Activated CD4-positive, alpha-beta T cell treated with anti-CD3 and anti-CD28 coated beads for 24 hours (primary cell): ENCODE measurements at places on chromosomes 6 and 20.

- DNase-seq = no peak
Measured at GRCh38 chr6:36328600-36328999, 8.1 kb downstream of the BNIP5 start.

DNA sequence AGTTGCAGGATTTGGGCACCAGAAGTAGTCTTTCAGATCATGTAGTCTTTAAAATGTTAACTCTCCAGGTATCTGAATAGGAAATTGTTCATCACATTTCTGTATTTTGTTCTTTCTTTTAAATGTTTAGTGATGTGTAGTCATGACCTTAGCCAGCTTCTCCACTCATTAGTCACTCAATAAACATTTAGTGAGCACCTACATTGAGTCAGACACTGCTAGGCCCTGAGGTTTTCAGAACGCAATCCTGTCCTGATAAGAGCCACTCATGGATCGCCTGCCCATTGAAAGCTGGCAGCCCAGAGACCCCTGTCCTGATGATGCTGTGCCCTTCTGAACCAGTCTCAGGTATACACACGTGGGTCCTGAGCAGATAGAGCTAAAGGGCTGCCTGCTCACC is 163.4 kb upstream of the HEY2 start:
- DNase-seq = no peak

DNA sequence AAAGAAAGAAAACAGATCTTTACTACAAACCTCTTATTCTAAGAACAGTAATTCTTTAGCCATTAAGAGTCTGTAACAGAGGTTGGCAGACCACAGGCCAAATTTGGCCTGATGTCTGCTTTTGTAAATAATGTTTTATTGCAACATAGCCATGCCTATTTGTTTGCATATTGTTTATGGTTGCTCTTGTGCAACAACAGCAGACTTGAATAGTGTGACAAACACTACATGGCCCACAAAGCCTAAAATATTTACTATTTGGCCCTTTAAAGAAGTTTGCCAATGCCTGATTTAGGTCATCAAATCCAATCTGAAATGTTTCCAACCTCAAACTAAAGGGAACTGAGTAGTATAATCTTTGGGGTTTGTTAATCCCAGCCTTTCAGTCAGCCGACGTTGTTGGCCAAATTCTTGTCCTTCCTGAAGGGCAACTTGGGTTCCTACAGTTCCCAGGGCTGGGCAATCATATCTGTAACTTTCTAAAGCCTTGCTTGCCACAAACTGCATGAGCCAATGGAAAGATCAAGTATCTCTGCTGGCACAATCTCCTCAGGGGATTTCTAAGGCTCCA is 33.9 kb upstream of the TBC1D20 start:
- DNase-seq = no peak

- no peak for DNase-seq
Measured at GRCh38 chr6:135258970-135259369, 77.9 kb downstream of the MYB start.

DNA sequence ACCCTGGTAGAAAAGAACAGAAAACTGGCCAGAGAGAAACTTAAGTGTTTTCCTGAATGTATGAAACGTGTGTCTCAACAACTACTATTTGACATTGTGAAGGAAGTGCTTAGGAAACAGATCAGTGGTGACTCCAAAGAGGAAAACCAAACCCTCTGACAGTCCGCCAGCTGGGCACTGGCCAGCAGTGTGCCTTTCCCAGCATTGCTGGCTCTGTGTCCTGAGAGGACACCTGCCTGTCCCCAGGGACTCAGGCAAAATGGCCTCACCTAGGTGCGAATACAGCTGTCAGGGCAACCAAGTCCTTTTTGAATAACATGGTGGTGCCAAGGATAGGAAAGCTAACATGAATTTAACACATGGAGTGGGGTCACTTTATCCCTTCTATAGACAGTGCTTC is 72.5 kb downstream of the NDUFAF5 start:
- DNase-seq = no peak

DNA sequence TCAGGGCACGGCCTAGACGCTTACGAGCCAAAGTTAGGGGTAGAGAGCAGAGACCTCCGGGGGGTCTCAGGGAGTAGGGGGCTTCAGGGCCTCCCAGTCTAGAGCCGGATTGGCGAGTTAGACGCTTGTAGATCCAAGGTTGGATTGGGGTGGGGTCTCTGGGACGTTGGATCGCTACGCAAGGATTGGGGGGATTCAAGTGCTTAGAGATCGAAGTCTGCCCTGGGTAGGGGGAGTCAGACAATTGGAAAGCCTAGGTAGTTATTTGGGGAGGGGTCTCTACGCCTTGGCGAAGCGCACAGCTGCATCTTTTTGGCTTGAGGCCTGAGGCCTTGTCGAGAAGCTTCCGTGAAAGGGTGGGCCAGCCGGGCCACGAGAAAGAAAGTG is 469 bp downstream of the STX16 start:
- DNase-seq = no peak

DNA sequence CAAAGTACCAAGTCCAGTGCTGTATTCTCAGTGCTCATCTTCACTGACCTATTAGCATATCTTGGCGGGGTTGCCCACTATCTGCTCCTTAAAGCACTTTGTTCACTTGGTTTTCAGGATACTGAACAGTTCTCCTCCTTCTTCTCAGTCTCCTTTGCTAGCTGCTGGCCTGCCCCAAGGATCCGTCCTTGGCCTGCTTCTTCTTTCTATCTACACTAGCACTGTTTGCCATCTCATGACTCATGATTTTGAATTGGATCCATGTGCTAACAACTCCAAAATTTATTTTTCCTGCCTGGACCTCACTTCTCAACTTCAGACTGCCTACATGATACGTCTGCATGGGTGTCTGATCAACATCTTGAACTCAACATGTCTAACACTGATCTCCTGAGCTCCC is 15.5 kb downstream of the TPD52L1 start:
- no peak for DNase-seq

GRCh38 chr20:40634891-40635290 is 54.1 kb downstream of the MAFB start:
- DNase-seq = no peak

DNA sequence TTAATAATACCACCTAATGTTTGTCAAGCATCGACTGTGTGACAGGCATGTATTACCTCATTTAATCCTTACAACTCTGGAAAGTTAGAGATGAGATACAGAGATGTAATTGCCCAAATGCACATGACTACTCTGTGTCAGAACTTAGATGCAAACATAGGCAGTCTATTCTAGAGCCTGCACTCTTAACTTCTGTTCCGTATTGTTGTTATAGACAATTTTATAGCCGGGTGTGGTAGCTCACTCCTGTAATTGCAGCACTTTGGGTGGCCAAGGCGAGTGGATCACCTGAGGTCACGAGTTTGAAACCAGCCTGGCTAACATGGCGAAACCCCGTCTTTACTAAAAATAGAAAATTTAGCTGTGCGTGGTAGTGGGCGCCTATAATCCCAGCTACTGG is 15.0 kb downstream of the IFT52 start:
- no peak for DNase-seq

DNA sequence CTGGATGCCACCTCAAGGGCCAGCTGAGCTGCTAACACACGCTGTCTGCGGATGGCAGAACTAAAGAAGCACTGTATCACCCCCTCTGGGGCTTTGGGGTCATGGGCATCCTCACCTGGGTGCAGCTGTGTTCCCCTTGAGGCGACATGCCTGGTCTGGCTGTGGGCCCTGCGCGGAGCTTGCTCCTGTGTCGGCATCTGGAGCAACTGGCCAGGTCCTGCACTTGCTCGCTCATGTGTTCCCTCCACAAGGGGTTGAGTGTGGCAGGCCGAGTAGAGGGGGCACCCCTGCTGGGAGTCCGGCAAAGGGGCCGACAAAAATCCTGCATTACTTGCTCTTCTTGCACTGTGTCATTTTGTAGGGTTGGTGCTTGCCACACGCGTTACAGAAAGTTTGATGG is 189.0 kb downstream of the CDKAL1 start:
- DNase-seq = no peak

- no peak for DNase-seq
Measured at GRCh38 chr6:167291623-167292300, 647 bp downstream of the UNC93A start.

- DNase-seq = no peak
Measured at GRCh38 chr6:121764493-121764892, 329.0 kb downstream of the GJA1 start.

DNA sequence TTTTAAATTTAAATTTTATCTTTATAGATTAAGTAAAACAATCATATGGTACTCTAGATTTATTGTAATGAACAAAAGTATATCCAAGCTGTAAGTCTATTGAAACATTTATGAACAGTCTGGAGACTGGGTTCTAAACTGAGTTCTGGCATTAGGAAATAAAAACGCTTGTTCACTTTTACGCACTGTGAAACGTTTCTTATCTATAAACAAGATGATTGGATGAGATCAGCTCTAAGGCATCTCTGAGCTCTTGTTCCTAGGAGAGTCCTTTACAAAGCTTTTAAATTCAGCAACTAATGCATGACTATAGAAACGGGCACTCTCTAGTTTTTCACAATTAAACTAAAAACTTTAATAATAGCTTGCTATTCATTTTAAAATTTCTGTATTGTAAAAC is 6.8 kb downstream of the HUS1B start:
- DNase-seq = no peak

DNA sequence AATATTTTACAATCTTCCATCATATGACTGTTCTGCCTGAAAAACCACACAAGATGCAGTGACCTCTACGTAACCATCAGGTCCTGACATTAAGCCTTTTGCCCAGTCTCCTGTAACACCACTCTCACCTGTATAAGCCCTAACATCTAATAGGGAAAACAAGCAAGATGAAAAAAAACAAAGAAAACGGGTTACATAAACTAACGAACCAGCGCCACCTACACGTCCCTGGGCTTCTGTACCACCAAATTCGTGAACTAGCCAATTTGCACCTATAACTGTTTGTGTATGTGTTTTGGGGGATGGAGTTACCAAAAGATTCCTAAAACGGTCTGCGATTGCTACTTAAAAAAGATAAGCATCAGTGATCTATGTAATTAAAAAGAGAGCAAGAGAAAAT is 70.2 kb downstream of the BLOC1S5 start:
- no peak for DNase-seq

GRCh38 chr20:7199861-7200260 is 432.4 kb downstream of the BMP2 start:
- no peak for DNase-seq

- DNase-seq = no peak
Measured at GRCh38 chr6:328136-328670, 35.9 kb downstream of the DUSP22 start.
